Stimulated activated CD8-positive, alpha-beta memory T cell treated with anti-CD3 and anti-CD28 coated beads, Interleukin-4, amount 100 ng/mL, for 1 hour (primary cell): ENCODE measurements at places on chromosomes 16 and 17.
A peak's percentile ranks its signal among the peaks of the same experiment; 100 is the strongest.

DNA sequence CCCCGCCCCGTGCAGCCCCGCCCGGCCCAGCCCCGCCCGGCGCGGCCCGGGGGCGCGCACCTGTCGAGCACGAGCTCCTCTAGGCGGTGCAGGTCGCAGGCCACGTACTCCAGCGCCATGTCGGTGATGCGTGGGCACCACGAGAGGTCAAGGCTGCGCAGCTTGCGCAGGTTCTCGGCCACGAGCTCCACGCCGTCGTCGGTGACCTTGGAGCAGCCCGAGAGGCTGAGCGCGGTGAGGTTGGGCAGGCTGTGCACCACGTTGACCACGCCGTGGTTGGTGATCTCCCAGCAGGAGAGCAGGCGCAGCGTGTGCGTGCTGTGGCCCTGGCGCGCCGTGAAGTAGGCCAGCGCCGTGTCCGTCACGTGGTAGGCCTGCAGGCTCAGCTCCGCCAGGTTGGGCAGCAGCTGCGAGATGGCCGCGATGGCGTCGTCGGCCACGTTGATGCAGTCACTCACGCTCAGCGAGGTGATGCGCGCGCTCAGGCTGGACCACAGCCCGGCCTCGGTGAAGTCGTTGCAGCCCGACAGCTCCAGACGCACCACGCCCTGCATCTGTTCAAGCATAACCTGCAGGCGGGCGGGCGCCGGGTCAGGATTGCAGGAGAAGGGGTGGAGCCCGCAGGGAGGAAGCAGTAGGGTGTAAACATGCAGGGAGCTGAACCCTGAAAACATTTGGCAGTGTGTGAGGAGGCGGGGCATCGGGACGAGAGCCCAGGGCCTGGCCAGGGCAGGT, 5.3 kb upstream of the WDR24 start:
- DNase-seq, result no peak

- no peak for DNase-seq
Measured at GRCh38 chr17:56648806-56649205, 55.3 kb downstream of the NOG start.

- no peak for DNase-seq
Measured at GRCh38 chr17:76727745-76728456, 1.3 kb downstream of the METTL23 start.

- peak; percentile 49 for DNase-seq
Measured at GRCh38 chr17:66373944-66374817, 71.8 kb downstream of the PRKCA start.

GRCh38 chr17:65277576-65277975, 140.4 kb downstream of the RGS9 start:
- no peak for DNase-seq

DNA sequence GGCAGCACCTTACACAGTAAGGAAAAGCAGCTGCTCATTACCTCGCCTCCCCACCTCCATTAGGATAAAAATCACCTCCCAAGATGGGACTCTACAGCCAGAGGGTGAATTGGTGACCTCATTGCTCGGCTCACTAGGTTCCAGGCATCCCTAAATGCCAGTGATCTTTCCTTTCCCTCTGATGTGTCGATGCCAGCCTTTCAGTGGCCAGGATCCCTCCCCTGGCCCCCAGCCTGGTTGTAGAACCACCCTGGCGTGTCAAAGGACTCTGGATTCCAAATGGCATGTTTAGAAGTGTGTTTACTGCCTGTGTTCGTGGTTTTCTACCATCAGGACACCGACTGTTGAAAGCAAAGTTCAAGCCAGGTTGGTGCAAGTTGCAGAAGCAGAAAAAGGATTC, 72.1 kb upstream of the LYRM9 start:
- DNase-seq, result no peak

DNA sequence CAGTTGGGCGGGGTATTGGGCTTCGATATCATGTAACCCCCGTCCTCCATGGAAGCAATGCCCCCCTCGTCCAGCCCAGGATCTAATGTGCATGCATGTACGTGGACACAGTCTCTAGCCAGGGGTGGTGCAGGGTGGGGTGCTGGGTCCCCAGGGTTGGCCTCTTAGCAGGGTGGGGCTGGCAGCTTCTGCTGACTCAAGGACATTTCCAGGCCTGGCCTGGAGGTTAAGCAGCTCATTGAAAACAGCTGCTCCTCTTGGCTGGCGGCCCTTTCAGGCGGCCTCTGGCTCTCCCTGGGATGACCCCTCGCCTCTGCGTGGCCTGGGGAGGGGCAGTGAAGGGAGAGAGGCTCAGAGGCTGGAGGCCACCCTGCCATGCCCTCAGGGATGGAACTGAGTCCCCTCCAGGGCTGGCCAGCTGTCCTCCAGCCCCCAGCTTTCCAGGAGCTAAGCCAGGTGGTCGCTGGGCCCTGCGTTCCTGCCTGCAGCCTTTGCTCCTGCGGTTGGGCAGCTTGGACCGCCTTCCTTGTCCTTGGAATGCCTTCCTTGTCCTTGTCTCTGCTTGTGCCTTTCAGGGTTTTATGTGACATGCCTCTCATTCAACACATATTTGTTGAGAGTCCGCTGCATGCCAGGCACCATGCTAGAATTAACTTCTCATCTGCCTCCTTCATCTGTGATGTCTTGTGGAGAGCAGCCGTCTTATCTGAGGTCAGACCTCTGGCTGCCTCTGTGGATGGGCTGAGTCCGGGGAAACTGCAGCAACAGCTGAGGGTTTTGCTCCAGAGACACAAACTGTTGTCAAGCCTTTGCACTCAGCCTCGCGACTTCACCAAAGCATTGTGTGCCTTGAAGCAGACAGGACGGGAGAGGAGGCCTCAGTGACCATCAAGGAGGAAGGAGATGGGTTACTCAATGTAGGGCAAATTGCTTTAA, 26.6 kb downstream of the MRC2 start:
- no peak for DNase-seq

GRCh38 chr17:80890196-80890920, 101.3 kb upstream of the CHMP6 start:
- no peak for DNase-seq

- DNase-seq, result no peak
Measured at GRCh38 chr17:14813649-14814370, 451.3 kb downstream of the PMP22 start.

- DNase-seq, result no peak
Measured at GRCh38 chr17:22600644-22601298, 908.4 kb downstream of the KCNJ18 start.
